Stimulated activated CD4-positive, alpha-beta T cell treated with anti-CD3 and anti-CD28 coated beads, Interleukin-4, amount 100 ng/mL, for 4 hours (primary cell): ENCODE measurements at places on chromosomes 12 and 14.

DNA sequence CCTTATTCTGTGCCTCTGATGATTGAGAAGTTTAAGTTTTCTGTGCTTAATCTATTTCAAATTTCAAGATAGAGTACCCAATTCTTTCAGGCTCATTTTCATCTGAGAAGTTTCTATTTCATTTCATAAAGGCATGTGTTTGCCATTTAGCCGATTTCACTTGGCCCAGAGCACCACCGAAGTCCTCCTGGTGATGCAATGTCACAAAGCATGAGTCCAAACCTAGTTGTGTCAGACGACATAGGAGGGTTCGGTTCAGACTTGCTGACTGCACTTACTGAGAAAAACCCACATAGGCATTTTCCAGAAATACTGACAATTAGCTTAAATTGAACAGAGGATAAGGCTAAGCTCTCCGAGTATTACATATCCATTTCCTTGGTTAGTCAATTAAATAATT lies 152.4 kb upstream of the FAR2 start:
- no peak for DNase-seq

DNA sequence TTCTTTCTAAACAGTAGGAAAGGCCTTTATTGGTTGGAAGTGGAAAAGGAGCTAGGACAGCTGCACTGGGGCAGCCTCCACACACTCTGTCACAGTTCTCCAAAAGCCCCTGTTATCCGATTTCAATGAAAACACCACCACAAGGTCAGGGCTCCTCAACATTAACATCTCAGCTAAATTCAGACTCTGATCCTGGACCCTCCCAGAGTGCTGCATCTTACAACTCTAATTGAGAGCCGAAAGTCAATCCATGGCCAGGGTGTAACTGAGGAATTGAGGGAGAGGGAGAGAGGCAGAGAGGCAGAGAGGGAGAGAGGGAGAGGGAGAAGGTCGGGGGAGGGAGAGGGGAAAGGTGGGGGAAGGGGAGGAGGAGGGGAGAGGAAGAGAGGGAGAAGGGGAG lies 32.1 kb downstream of the DICER1 start:
- DNase-seq, result no peak

- no peak for DNase-seq
These were observed 364.1 kb upstream of the E2F7 start for GRCh38 chr12:77429426-77429825.

DNA sequence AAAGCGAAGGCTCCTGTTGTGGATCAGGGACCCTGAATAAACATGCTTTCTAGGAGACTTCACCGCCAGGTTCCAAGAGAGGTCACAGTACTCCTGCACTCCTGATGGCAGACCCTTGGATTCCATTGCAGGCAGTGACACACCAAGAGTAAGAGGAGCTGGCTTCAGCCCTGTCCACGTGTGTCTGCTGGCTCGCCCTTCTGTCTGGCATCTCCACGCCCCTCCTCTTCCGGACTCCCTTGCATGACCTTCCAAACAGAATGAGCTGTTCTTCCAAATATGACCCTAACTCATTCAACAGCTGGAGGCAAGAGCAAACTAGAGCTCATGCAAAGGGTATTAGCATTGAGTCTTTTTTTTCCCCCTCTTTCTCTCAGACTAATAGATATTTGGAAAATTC lies 233.0 kb upstream of the PLEKHG7 start:
- no peak for DNase-seq

GRCh38 chr12:110733900-110734299 lies 8.8 kb downstream of the PPP1CC start:
- no peak for DNase-seq

GRCh38 chr14:81176241-81176640 lies 44.5 kb downstream of the GTF2A1 start:
- DNase-seq, result no peak

GRCh38 chr14:93522221-93522620 lies 91.5 kb downstream of the UNC79 start:
- DNase-seq, result no peak

DNA sequence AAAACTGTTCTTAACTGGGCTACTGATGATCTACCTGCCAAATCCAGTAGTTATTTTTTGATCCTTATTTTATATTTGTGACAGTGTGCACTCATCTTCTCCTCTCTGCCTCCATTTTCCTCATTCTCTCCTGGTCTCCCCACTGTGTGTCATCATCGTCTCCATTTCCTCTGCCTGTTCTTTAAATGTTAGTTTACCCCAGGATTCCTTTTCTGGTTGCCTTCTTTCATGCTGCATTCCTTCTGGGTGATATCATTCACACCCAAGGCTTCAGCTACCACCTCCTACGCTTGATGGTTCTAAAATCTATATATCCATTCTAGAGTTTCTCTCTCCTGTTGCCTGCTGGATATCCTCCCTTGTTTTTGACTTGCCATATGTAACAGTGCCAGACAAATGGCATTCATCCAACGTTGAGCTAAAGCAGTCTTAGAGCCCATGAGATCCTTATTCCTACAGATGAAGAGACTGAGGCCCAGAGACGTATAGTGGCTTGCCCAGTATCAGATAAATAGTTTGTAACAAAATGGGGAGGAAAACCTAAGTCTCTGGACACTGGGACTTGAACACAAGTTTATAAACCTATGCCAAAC lies 109.5 kb downstream of the DIP2B start:
- no peak for DNase-seq

GRCh38 chr12:123120452-123121166 lies 30.3 kb downstream of the PITPNM2 start:
- no peak for DNase-seq

DNA sequence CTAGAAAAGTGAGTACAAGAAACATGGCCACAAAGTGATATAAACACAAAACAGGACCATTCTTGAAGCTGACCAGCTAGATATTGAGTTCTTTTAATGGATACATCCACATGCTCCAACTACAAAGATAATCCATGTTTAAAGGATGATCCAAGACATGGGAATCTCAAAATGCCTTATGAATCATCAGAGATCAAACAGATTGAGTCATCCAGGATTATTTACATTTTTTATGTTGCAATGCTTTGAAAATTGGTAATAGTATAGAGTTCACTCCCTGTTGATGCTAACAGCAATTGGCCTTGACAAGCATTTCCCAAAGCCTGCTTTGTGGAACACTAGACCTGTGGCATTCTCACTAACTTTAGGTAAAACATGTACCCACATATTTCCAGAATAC lies 293.0 kb upstream of the TBX3 start:
- no peak for DNase-seq

- DNase-seq, result no peak
These were observed 462.2 kb upstream of the TMPO start for GRCh38 chr12:98053202-98053601.

DNA sequence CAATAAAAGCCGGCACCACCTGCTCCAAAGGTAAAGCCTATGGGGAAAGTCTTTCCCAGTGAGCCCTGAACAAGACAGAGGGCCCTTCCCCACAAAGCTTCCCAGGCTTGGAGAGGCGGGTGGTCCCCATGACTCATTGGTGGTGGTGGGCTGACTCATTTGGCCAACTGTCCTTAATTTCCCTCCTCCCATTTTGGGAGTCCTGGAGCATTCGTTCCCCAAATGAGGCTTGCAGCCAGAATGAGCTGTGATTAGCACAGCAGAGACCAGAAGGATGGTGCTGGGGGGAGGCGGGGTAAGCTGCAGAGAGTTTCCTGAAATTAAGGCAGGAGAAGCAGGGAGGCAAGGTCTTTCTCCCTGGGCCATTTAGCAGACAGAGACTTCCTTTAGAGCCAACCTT lies 241.7 kb downstream of the DPF3 start:
- DNase-seq, result no peak

- DNase-seq, result no peak
These were observed 108.8 kb downstream of the RBM19 start for GRCh38 chr12:113857371-113857770.

DNA sequence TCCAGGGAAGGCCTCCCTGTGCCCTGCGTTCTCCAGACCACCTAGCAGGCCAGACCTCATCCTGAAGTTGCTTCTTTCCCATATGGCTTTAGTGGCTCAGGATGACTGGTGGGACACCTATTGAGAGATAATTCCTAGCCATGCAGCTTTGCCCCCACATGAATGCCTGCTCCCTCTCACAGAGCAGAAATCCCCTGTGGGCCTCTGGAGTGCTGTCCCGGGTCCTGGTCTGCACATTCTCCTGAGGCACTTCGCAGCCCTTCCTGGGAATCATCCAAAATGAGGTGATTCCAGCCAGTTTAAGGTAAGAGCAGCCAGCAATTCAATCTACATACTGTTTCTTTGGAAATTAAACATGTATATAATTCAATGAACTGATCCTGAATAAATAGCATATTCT lies 135.9 kb downstream of the GPR65 start:
- DNase-seq, result no peak

- no peak for DNase-seq
These were observed 72.7 kb downstream of the MYRFL start for GRCh38 chr12:69897744-69898143.
